ENCODE measurements at places on chromosomes 5 and 9.

DNA sequence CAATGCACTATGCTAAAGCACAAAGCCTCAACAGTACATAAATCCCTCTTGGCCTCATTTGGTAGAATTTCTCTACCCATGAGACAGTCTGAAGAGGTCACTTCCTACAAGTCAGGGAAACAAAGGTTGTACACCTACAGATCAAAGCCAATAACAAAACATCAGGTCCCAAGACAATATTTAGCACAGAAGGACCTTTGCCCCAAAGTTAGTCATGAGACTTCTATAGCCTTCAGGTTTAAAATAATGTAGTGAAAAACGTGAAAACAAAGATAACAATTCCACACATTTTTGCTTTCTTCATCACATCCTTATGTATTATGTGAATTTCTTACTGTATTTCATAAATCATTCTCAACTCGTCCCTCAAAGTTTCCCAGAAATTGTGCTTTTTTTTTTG, 15.8 kb downstream of the AFF4 start:
- DNase-seq, result peak; percentile 6

DNA sequence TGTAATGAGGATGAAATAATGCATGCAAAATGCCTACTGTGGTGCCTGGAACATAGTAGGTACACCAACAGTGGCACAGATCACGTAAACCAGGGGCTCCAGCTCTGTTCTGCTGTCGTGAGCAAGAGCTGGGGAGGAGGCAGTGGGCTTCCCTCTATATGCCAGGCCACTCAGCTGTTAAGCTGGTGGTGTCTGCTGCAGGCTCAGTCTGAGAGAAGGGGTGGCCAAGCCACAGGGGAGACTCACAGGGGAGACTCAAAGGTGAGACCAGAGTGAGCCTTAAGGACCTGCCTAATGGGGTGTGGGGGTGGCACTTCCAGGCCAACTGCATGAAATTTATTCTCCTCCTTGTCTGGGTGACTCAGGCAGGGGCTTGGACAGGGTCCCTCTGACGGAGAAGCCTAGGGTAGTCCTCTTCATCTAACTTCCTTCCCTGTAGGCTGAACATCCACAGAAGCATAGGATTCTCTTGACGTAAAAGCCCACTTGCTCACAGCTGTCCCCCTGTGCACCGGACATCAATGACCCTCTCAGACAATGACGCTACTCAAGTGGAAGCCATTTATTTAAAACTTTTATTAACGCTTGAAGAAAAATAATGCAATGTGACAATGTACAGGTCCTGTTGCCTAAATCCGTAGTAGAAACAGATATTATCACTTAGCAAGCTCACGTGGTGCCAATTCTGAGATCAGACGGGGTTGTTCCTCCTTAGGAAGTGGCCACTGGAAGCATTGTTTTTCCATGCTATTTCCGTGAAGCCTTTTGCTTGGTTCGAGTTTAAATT, 13.9 kb downstream of the STC2 start:
- no peak for DNase-seq

DNA sequence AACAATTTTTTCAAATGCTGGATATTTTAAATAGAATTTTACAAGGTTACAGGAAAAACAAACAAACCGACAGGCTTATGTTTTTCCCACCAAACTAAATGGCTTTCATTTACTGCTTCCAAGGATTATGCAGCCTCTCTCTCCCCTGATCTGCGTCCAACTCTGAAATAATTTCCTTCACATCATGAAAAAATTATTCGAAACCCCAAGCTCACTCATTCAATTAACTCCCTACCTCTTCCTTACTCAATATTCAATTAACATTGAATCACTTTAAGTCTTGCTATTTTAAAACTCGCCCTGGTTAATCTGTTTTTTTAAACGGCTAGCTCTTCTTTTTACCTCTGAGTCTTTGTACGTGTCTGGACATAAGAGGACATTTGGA, 336.2 kb downstream of the AGTPBP1 start:
- no peak for DNase-seq

- DNase-seq, result no peak
These were observed 151.2 kb downstream of the TTC39B start for GRCh38 chr9:15155826-15156225.

GRCh38 chr9:97556721-97557605, 55.5 kb downstream of the TMOD1 start:
- DNase-seq, result no peak

Data from kidney tubule cell (primary cell).